ENCODE measurements at places on chromosomes 11 and 22.

- DNase-seq = no peak
Measured at GRCh38 chr11:121482231-121483129, 29.7 kb upstream of the SORL1-AS1 start.

DNA sequence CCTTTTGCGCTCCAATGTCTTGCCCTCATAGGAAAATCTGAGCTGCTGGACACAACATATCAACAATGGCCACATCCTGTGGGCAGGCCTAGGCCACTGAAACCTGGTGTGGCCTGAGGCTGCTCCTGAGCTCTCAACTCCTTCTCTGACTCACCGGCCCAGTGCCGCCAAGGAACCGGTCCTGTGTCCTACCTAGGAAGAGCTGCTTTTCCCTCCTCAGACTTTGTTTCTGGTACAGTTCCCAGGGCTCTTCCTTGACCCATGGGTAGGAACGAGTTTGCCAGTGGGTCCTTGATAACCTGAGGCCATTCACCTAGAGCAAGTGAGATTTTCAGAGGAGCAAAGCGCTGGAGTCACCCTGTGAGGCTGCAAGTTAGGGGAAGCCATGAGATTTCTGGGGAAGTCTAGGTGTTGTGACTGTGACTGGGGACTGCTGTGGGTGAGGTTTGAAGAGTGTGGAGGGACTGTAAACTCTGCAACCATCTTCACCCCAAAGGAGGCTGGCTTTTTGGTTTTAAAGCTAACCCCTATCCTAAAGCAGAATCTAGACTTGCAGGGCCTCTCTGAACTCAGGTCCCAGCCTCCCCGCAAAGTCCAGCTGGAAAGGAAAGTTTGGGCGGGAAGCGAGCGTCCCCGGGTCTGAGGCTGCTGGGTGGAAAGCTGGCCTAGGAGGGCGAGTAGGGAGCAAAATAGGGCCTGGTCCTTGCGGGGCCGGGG, 12.0 kb upstream of the PAX6 start:
- DNase-seq = no peak

- no peak for DNase-seq
Measured at GRCh38 chr11:130063451-130063850, 6.2 kb upstream of the APLP2 start.

DNA sequence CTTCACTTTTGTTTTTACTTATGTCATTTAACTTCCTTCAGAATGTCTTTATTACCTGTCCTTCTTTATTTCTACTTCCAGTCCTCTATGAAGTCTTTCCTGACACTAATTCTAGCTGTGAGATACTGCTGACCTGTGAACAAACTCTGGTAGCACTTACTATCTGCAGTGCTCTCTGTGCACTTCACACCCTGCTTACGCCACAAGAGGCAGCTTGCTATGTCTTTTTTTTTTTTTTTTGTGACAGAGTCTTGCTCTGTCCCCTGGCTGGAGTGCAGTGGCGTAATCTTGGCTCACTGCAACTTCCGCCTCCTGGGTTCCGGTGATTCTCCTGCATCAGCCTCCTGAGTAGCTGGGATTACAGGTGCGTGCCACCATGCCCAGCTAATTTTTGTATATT, 10.7 kb downstream of the STIM1 start:
- no peak for DNase-seq

GRCh38 chr11:13638422-13638821, 30.0 kb upstream of the FAR1 start:
- no peak for DNase-seq

- DNase-seq = peak; percentile 76
Measured at GRCh38 chr11:16511116-16512114, 155.1 kb upstream of the SOX6 start.

GRCh38 chr11:45163956-45164575, 17.6 kb downstream of the PRDM11 start:
- DNase-seq = no peak

GRCh38 chr22:39953101-39953500, 7.1 kb upstream of the TMA7B start:
- no peak for DNase-seq

DNA sequence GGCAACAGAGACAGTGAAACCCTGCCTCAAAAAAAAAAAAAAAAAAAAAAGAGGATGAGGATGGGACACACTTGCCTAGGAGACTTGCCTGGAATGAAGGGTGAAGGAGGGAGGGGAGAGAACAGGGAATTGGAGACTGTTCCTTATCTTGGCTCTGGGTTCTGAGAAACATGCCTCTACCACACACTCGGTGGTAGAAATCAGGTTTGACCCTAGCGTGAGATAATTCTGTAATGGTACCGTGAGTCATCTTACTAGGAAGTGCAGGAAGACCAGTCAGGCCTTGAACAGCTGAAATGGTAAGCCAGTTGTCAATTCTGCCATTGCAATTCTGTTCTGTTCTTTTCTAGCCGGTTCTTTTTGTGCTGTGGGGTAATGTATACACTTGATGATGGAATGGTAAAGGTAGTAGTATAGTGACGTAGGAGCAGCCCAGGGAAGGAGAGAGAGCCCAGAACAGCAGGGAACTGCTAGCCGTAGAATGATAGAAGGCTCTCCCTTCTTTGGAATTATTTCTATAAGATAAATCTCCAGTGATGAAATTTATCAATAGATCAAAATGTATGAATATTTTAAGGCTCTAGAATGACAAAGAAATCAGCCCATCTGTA, 3.9 kb upstream of the AMBRA1 start:
- DNase-seq = no peak

DNA sequence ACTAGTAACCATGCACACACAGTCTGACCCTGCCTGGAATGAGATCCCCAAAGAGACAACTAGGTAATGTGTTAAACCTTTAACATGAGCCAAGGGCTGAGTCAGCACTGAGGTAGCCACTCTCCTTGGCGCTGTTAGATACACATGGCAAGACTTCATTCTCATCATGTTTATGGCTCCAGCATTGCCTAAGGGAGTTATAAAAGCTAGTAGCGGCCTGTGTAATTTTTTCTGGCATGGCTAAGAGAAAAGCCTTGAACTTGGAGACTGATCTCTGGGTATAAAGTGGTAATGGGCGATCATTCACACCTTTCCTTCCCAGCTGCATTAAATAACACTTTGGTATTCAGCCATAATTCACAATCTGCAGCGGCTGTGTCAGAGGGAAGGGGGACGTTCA, 779.7 kb upstream of the LRRC4C start:
- DNase-seq = no peak

DNA sequence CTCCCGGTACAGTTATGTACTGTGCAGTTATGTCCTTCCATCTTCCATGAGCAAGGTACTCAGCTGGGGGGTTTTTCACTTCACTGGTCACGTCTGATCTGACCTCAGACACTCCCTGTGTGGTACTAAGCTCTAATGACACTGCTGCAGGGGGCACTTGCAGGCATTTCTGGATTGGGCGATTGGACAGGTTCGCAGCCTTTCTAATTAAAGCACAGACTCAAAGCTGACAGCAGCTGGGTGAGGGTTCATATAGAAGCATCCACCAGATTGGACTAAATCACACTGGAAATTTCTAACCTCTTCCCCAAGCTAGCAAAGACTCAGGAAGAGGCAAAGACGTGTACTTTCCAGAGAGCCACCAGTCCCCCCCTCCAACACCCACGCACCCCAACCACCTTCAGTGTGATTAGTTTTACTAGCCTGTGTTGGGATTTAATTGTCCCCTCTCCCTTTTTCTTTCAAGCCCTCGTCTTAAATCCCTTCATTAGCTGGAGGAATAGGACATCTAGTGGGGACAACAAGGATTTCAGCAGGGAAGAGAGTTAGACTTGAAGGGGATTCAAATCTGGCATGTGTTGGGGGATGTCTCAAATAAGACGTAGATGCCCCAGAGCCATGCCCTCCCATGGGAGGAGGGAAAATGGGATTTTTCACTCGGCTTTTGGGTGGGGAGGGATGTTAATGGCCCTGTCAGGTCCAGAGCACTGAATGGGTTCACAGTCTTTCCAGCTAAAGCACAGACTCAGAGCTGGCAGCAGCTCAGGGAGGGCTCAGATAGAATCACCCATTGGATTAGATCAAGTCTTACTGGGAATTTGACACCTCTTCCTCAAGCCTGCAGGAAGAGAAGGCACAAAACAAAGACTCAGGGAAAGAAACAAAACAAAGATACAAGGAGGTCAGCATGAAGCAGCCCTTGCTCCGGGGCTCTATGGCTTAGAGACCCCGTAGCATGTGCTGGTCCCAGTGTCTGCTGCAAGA, 10.9 kb downstream of the INS start:
- DNase-seq = no peak

- no peak for DNase-seq
Measured at GRCh38 chr11:62921573-62922188, 518 bp upstream of the CHRM1 start.

- no peak for DNase-seq
Measured at GRCh38 chr11:120302001-120302805, 22.9 kb upstream of the TLCD5 start.

DNA sequence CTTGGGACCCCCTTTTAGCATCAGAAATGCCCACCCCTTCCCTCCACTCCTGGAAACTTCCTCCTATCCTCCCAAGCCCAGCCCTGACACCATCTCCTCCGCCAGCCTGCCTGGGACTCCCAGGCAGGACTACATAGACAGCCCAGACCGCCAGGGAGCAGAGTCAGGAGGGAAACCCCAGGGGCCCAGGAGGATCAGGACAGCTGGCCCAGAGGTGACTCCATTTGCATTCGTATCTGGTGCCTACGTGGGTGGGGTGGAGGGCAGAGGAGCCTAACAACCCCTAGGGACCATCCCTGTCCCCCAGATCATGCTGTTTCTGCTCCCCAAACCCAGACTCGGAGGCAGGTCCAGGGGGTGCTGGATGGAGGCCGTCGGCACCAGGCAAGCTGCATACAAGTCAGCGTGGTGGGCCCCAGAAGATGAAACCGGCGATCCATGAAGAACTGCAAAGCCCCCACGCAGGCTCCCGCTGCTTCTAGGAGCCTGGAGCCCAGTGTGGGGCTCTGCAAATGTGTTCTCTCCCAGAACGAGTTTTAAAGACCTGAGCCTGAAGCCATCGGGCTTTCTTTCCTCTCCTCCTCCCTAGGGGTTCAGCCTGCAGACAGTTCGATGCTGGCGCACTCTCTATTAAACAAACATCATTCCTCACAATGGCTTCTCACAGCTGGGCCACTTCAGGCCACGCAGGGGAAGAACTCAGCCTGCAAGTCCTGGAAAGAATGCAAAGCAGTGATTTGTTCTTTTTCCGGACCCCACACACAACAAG, 1506.8 kb downstream of the BRD1 start:
- DNase-seq = no peak

GRCh38 chr11:94142308-94143281, 14.0 kb downstream of the PANX1 start:
- no peak for DNase-seq

- DNase-seq = peak; percentile 39
Measured at GRCh38 chr22:30159561-30160353, 79.5 kb downstream of the HORMAD2 start.

DNA sequence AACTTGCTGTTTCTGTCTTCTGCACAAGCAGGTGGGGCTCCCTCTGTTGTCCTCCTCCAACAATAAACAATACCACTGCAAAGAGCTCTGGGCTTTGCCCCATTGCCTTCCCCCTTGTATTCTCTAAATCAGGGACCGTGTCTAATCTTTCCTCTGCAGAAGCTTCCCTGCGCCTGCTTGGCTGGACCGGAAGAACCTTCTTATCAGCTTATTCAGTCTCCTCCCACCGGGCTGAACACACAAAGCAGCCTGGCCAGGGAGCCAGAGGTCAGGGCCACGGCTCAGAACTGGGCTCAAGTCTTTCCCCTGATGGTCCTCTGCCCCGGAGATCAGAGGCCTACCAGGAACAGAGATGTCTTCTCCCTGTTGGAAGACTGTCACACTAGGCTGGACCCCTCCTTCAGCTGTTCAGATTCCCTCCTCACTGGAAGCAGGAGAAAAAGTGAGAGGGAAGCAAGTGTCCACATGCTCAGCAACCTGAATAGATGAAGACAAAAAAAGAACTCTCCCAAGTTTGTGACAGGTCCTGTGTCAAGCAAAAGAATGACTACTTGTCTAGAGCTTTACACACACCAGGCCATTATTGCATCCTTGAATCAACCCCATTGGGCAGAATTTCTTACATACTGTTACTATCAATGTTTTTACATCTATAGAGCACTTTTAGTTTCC, 63.7 kb downstream of the RAB30 start:
- no peak for DNase-seq

DNA sequence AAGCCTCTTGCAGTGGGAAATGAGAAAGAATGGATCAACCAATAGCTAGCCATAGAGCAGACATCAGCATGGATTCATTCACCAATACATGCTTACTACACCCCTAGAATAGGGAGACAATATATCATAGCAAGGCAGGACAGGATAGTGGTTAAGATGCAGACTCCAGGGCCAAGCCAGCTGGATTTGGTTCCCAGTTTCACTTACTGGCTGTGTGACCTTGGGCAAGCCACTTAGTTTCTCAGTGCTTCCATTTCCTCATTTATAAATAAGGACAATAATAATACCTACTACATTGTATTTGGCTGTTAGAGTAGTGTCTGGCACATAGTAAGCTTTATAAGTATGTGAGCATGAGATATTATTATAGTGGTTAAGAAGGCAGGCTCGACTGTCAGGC, 7.1 kb downstream of the DCHS1 start:
- DNase-seq = no peak

DNA sequence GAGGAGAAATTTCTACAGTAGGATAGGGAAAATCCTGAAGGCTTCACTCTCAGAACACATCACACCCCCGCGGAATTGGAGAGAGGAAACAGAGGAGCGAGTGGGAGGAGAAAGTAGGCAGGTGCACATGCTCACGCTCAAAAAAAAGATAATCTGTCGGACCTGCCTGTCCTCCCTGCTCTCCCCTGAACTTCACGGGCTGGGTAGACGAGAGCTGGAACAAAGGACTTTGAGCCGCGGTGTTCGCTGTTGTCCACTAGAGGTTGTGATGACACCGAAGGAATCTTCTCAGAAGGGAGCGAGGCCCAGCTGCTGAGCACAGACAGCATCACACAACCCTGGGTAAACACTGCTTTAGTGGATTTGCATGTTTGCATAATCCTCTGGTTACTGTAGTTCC, 5.0 kb downstream of the SEZ6L start:
- DNase-seq = no peak

DNA sequence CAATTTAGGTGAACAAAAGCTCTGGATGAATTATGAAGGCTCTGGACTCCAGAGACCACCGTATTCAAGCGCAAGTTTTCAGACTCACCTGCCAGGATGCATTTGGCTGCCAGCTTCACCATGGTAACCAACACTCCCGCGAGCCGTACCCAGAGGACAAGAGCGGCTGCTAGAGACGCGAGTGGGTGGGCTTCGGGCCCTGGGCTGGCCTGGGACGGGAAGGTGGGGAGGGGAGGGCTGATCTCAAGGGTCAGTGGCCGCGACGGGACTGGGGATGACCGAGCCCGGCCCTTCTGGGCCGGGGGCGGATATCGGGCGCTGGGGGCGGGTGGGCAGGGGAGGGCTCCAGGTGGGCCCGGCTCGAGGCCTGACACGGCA, 344 bp downstream of the IFT27 start:
- no peak for DNase-seq
